Myometrial cell (primary cell): ENCODE measurements at places on chromosomes 5 and 9. TPM values are rescaled to one million over a fixed set of nuclear protein-coding genes. Genes with fewer than 3 reads are reported as not detected.

The DEPDC1B gene
- total RNA-seq, result 9.5 and 11.9 TPM in 2 replicates

The NR6A1 gene
- total RNA-seq, result under 0.01 TPM in 2 replicates

The TXNDC15 gene
- total RNA-seq, result 112 and 176 TPM in 2 replicates

The FOXD4L4 gene
- total RNA-seq, result not detected in 2 replicates

The MSX2 gene
- total RNA-seq, result 0.53 TPM in 1 of 2 replicates, not detected in the other

The TAS2R1 gene
- not detected in 2 replicates for total RNA-seq

The TMEM174 gene
- not detected in 2 replicates for total RNA-seq

The MED10 gene
- total RNA-seq, result 14.2 and 20.5 TPM in 2 replicates

The SLC36A2 gene
- total RNA-seq, result not detected in 2 replicates

The PCDHA7 gene
- 0.71 TPM in 1 of 2 replicates, not detected in the other for total RNA-seq

The ARL10 gene
- 2.0 and 3.4 TPM in 2 replicates for total RNA-seq

The PRLR gene
- 5.8 and 11.5 TPM in 2 replicates for total RNA-seq

The FCHO2 gene
- 6.7 and 21.9 TPM in 2 replicates for total RNA-seq
